SJSA1 (cell line): ENCODE measurements at places on chromosomes 4 and X. TPM values are rescaled to one million over a fixed set of nuclear protein-coding genes. Genes with fewer than 3 reads are reported as not detected.

The CNGA1 gene
- 0.91 TPM in 1 of 2 replicates, not detected in the other for total RNA-seq

The PASD1 gene
- total RNA-seq, result not detected in 2 replicates

The SSX4B gene
- 0.11 TPM in 1 of 2 replicates, not detected in the other for total RNA-seq

The TACC3 gene
- 19.2 and 21.5 TPM in 2 replicates for total RNA-seq

The RHOH gene
- not detected in 2 replicates for total RNA-seq

The CHIC2 gene
- 73.7 and 105 TPM in 2 replicates for total RNA-seq

The LDOC1 gene
- 3.2 and 5.9 TPM in 2 replicates for total RNA-seq

The NEIL3 gene
- total RNA-seq, result 26.8 and 27.3 TPM in 2 replicates
